ENCODE measurements at places on chromosomes 7 and 10.

DNA sequence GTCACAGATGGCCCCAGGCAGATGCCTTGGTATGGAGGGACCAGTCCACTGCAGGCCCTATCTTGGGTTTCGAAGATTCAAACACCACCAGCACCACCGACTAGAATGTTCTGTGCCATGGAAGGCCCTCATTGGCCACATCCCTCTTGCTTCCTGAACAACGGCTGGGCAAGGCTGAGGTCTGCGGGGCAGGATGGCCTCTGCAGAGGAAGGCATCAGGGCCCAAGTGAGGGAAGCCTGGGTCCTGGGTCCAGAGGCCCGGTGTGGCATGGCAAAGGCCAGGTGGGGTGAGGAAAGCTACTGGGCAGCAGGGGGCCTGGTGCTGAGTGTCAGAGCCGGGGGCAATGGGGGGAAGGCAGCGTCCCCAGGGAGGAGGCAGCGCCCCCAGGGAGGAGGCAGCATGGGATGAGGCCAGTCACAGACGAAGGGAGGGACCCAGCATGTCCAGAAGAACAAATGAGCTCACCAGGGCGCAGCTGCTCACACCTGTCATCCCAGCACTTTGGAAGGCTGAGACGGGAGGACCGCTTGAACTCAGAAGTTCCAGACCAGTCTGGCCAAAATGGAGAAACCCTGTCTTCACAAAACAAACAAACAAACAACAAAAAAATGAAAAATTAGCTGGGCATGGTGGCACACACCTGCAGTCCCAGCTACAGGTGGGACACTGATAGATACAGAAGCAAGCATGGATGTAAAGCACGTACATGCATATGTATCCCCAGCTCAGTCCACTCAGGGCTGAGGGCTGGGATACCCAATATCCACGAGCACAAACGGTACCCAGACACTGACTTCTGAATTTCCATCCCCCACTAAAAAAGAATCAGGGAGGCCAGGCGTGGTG is 64.4 kb downstream of the PROSER2 start:
- DNase-seq, result no peak

GRCh38 chr10:118332948-118333710 is 9.0 kb downstream of the FAM204A start:
- DNase-seq, result no peak

DNA sequence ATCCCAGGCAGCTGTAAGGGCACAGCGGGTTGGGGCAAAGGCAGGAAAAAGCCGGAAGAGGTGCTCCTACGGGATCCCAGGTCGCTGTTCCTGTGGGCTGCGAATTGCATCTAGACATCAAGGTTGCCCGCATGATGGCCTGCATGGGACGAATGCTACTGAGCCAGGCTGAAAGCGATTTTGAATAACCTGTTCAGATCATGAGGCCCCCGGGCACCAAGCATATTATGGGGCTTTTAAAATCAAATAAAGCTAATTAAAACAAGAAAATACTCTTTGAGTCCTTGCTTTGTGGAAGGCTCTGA is 37.1 kb downstream of the CAMK2B start:
- no peak for DNase-seq

DNA sequence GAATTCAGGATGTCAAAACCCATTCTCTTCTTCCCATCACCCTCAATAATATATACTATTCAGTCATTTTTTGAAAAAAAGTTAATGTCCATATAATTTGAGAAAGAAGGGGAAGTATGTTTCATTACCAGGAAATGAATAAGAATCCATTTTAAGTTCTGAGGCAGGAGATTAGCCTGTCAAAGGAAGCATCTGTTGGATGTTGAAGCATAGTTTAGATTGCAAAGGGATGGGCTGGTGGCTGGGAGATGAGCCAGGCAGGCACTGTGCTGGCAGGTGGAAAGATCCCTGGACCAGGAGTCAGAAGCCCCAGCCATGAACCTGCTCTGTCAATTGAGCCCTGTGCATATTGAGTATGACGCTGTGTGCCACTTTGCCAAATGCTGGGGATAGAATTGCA is 48.4 kb upstream of the CRTAC1 start:
- no peak for DNase-seq

- no peak for DNase-seq
These were observed 13.7 kb downstream of the AHCYL2 start for GRCh38 chr7:129238546-129238945.

All from CD4-positive, alpha-beta T cell treated with Interleukin-6 at 100 ng/mL for 8 hours (primary cell).